ENCODE measurements at places on chromosomes 16 and 17. TPM values are rescaled to one million over a fixed set of nuclear protein-coding genes. Genes with fewer than 3 reads are reported as not detected.

G6PC1 gene
- total RNA-seq, result not detected

ALDH3A1 gene
- not detected for total RNA-seq

DNA sequence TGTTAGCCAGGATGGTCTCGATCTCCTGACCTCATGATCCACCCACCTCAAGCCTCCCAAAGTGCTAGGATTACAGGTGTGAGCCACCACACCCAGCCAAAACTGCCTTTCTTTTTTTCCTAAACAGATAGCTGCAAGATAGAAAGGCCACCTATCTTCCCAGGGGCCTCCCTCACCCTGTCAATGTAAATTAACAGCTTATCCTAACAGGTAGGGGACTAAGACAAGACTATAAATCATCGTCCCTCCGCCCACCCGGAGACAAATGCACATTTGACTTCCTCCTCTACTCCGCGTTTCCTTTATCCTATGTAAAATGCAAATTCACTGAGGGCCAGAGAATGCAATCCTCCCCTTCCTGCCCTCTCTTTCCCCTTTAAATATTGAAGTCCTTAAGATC lies 71.4 kb downstream of the MARF1 start:
- no peak for DNase-seq

RHOT1 gene
- total RNA-seq, result 25.2 TPM

TLCD3B gene
- 2.3 TPM for total RNA-seq

DNA sequence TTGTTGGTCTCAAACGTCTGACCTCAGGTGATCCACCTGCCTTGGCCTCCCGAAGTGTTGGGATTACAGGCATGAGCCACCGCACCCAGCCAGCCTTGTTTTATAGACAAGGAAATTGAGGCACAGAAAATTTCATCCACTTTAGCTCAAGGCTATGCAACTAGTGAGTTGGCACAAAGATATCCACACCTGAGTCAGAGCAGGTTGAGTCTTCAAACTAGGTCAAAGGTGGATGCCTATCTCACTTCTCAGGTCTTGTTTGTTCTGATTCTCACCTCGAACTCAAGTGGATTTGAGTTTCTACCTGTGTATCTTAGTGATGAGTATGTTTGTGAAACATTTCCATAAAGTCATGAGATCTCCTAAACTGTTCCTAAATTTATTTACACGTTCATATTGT lies 35.6 kb upstream of the GAS7 start:
- DNase-seq, result no peak

GRCh38 chr17:34412534-34412933 lies 49.5 kb upstream of the CCL1 start:
- no peak for DNase-seq

- DNase-seq, result no peak
Observed at GRCh38 chr16:77067900-77068299, 123.1 kb upstream of the MON1B start.

DNA sequence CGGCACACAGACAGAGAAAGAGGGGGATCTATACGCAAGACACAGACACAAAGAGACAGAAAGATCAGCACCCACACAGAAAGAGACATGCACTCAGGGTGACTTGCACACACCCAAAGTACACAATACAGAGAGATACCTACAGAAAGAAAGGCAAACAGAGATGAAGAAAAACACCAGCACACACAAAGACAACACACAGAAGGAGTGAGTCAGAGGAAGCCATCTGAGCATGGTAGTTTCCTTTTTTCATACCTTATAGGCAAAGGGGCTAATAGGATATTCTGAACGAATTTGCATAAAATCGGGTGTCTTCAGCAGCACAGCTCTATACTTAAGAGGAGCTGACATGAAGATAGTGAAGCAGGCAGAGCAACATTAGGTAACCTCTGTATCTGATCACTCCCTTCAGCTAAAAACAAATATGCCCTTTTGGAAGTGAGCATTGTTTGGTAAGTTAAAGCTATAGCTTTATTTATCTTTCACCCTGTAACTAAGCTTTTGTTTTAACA lies 198.6 kb downstream of the AATF start:
- no peak for DNase-seq

PPM1E gene
- 0.05 TPM for total RNA-seq

NUPR1 gene
- total RNA-seq, result not detected

MYH1 gene
- not detected for total RNA-seq

GRCh38 chr17:74861662-74862107 lies 2.0 kb upstream of the GRIN2C start:
- DNase-seq, result no peak

CEMP1 gene
- total RNA-seq, result not detected

PRSS36 gene
- 0.14 TPM for total RNA-seq

ADGRG1 gene
- total RNA-seq, result 1.9 TPM

DNA sequence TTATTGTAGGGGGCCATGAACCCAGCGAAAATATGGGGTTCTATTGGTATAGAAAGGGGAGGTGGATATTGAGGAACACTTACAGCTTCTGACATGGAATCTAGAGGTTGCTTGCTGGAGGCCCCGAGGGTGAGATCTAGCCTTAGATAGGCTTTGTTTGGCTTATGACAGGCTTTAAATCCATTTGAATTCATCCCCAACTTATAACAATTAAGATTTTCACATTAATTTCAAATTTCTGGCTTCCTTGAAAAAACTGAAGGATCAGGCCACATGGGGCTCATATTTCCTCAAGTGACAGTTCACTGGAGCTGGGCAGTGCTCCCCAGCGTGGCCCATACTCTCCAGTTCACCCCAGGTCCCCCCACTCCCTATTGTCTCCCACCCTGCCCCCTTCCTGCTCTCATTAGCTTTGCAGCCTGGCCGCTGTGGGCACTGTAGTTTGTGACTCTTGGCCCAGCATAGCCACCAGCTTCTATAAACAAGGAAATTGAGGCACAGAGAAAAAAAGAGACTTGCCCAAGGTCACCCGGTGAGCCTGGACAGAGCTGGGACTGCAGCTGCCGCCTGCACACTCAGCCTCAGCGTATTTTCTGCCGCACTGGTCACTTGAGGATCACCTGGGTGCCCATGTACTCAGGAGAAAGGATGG lies 19.8 kb upstream of the ADGRG1 start:
- DNase-seq, result no peak

RAMP2 gene
- not detected for total RNA-seq

DNA sequence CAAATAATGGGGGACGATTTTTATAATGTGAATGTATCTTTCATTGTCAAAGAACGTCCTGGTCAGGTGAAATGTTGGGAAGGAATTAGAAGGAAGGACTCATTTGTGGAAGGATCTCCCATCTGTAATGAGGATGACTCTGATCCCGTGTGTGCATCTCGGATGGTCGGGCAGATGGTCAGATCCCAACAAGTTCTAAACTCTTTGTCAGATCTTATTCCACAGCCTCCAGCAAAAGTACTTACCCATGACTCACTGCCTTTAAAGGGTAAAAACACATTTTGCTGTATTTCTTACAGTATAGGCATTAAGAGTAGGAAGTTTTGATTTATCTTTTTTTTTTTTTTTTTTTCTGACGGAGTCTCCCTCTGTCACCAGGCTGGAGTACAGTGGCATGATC lies 539 bp upstream of the KRTAP4-8 start:
- no peak for DNase-seq

DNA sequence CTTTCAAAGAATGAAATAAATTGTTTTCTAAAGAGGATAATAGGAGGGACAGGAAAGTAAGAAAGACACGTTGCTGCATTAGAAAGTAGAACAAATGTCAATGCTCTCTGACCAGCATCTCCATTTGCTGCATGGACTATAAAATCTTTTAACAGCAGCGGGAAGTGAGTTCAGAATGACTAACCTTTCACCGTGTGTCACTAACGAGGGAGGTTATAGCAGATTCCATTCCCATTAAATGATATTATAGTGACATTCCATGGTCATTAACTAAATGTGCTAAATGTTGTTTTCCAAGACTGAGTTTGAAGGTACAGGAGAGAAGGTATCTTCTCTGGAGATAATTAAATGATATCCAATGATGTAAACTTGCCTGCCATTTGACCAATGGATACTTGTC lies 127.1 kb upstream of the HS3ST3A1 start:
- DNase-seq, result no peak

TBC1D3C gene
- total RNA-seq, result not detected

GRCh38 chr17:42518046-42518754 lies 17.8 kb upstream of the NAGLU start:
- DNase-seq, result no peak

- no peak for DNase-seq
Observed at GRCh38 chr17:29176558-29177351, 3.4 kb downstream of the MYO18A start.

DNA sequence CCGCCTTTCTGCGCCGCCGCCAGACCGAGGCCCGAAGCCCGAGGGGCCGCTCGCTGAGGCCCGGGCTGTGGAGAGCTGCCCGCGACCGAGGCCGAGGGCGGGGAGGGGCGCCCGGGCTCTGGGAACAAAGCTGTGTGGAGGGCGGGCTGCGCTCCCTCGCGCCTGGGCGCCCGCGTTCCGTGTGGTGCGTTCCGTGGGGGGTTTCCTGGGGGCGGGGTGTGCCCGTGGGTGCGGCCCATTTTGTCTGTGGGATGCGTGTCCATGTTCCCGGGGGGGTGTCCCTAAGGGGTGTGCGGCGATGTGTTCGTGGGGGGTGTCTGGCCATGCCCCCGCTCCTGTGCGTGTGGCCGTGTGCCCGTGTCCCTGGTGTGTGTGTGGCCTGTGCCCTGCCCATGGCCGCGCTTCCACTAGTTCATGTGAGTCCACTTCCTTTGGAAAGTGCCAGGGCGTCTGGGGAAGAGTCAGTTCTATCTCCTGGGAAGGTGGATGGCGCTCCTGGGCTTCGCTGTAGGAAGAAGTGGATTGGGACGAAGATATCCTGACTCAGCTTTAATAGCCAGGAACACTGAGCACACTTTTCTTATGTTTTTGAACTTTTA lies 520 bp downstream of the JPT2 start:
- DNase-seq, result peak; percentile 20

TSEN54 gene
- 74.6 TPM for total RNA-seq

HYDIN gene
- not detected for total RNA-seq

DNA sequence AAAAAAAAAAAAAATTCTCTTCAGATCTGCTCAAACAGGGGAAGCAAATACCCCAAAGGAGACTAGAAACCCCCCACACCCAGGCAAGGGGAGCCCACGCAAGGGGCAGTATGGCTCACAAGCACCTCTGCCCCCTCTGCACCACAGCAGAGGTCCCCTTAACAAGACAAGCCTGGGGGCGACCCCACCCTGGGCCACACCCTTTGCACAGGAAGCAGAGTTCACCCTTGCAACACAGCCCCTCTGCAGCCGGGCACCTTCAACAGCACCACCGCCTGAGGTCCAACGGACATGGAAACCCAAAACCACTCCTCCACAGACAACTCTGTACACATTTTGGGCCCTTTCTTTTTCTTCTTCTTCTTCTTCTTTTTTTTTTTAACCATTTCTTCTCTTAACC lies 12.8 kb downstream of the AXIN1 start:
- DNase-seq, result no peak

ACE gene
- not detected for total RNA-seq

WDR90 gene
- total RNA-seq, result 73.7 TPM

- no peak for DNase-seq
Observed at GRCh38 chr16:74079232-74079586, 217.4 kb upstream of the PSMD7 start.

PIMREG gene
- total RNA-seq, result 9.3 TPM

DNA sequence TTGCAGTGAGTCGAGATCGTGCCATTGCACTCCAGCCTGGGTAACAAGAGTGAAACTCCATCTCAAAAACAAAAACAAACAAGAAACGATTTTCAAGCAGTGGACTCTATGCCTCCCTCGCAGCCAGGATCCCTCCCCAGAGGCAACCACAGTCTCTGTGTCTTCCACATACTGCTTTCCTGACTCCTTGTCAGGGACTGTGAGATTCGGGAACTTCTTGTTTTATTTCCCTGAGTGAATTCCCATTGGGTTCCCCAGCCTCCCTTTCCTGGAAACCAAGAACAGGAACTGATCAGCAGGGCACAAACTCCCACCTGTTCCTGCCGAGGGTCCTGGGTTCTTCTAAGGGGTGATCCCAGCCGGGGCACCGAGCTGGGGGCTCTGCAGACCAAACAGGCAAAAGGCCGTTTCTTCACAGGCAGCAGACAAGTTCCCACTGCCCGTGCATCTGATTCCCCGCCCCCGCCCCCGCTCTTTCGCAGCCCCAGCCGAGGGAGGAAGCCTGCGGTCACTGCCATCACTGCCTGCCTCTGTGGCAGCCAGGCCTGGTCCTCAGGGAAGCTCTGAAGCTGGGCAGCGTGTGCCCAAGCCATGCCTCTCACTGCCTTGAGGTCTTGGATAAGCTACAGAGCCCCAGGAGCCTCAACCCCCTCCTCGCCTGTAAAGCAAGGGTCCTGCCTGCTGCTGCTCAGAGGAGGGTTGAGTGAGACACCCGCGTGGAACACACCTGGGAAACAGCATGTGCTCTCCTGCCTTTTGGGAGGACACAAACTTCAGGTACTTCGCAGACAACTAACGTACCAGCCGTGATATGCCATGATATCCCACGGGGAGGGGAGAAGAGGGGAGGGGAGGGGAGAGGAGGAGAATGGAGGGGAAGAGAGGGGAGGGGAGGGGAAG lies 5.5 kb upstream of the PIEZO1 start:
- no peak for DNase-seq

GRCh38 chr16:71629278-71630016 lies 3.5 kb downstream of the MARVELD3 start:
- no peak for DNase-seq

Data from activated T-helper 2 cell treated with anti-CD3 and anti-CD28 coated beads, Interferon-gamma antibody, Interleukin-2, Interleukin-4, amounts not matched to agents 10 μg/mL and 5 μg/mL and 100 μg/mL, durations not matched to agents 14 hours and 24 hours and 36 hours (primary cell).